NCI-H187 treated with DMSO at 0.1 percent for 48 hours (cell line): ENCODE measurements at places on chromosomes 6 and 20.

DNA sequence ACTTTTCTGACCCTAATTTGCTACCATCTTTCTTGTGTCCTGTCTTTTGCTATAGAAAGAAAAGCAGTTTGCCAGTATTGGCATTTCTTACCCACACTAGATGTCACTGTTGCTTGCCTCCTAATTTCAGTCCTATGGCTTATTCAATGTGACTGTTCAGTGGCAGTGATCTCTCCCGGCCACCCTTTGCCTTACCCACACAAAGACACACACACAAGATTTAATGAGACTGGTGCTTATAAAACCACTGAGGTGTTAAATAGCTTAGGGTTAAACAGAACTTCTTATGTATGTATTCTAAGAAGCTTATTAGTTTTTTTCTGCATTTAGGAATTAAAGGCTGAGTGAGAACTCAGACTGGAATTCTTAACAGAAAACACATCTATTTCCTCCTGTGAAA lies 233.6 kb upstream of the ASCC3 start:
- peak; percentile 35 for DNase-seq

DNA sequence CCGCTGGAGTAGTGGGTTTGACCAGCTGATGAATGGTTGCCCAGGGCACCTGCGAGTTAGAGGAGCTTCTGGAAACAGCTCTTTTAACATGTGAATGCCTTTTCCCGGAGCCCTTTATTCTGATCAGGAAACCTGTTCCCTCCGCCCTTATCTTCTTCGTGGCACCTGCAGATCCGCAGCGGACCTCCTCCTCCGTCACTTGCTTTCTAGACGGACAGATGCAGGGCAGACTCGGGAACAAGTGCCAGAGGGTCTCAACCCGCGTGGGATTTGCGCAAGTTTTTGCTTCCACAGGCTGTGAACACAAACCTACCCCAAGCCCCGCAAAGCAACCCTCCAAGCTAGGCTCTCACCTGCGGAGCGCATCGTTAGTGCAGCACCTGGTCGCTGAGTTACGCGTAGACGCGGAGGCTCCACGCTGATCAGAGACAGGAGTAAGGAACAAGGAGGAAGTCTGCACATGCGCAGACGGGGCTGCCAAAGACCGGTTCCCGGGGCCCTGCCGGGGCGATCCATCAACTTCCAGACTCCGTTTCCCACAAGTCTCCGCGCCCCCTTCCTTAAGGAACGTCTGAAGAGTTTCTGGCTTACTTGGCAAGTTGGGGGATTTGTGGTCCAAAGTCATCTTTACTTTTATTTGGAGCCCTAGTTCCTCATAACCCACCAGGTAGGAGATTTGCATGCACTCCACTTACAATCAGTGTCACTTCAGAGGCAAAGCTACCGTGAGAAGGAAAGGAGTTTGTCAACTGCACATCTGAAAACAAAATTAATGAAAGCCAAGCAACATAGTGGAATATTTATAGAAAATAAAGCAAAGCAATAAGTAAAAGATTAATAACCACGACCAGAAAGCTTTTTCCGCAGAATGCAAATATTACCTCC lies 52.7 kb upstream of the ELMO2 start:
- peak; percentile 28 for DNase-seq

GRCh38 chr6:147204060-147204785 lies at the start of gene STXBP5:
TSS of gene STXBP5 (plus strand) at chr6:147204417. CDS start at chr6:147204533, 116 bp downstream.
- DNase-seq: no peak

DNA sequence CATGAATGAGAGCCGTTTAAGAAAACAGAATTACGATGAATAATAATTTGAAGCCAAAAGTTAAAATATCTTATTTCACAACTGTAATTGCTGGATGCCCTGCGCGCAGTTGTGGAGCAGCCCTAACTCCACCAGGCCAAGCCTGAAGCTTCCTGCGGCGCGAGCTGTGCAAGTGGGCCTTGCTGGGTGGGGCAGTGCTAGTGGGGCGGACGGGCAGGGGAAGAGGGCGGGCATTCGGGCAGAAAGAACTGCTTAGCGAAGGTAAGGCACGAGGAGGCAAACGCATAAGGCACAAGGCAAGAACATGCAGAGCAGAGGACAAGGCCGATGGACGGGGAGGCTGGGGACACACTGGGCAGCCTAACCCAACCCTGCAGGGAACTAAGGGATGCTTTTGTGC lies 2.3 kb downstream of the HLA-DQB2 start:
- DNase-seq: no peak

DNA sequence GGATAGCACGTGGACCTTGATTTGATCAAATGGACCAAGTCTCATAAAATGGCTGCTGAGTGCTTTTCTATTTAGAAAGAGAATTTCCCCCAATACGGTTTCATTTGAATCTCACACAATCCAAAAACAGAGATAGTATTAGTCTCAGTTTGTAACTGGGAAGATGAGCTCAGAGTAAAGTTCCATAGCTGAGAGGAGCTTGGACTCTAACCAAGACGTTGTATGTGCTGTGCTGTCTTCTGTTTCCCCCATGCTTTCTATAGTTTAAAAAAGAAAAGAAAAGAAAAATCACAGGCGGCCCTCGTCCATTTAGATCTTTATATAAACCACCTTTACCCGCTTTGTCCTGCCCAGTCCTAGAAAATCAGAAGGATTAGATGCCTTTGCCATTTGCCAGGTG lies 58.1 kb downstream of the AKAP12 start:
- DNase-seq: no peak

GRCh38 chr6:84003654-84004053 lies 29.9 kb upstream of the MRAP2 start:
- no peak for DNase-seq
